Smooth muscle cell of the umbilical artery (primary cell): ENCODE measurements at places on chromosomes 13 and 19. TPM values are rescaled to one million over a fixed set of nuclear protein-coding genes. Genes with fewer than 3 reads are reported as not detected.

SLC46A3 gene
- 6.3 and 17.8 TPM in 2 replicates for total RNA-seq

WDR87 gene
- total RNA-seq, result not detected in 2 replicates

CYP2A6 gene
- 0.30 TPM in 1 of 2 replicates, not detected in the other for total RNA-seq

PSG1 gene
- not detected in 2 replicates for total RNA-seq

PGLYRP1 gene
- not detected in 2 replicates for total RNA-seq
